ENCODE measurements at places on chromosomes 5 and 9.
A peak's percentile ranks its signal among the peaks of the same experiment; 100 is the strongest.

DNA sequence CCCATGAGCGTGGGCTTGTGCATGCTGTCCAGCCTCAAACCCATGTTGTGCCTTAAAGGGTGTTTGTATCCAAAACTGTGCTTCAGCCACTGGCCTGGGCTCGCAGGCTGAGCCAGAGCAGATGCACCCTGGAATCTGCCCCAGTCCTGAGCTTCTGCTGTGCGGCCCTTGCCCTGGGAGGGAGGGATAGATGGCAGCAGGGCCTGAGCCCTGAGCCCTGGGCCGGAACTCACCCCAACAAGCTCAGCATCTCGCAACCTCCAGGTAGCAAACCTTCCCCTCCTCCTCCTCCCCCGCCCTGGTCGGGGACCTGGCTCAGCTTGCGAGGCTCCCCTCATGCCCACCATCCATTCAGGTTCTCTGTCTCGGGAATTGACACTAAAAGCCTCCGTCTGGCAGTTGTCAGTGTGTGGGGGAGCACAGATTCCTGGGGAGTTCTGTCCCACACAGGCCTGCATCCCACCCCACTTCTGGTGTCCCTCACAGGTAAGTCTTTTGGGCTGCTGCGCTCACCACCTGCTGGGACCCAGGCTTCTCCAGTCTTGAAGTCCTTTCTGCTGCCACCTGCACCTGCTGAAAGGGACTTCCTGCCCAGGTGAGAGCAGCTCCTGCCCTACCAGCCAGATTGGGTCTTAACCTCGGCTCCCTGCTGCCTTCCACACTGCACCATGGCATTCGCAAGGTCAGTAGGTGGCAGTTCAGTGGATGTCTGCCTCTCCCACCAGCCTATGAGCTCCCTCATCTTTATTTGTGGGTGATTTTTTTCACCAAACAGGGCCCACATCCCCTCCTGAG is 55.2 kb upstream of the OLFM1 start:
- DNase-seq = no peak

GRCh38 chr9:135273008-135273407 is 185.5 kb downstream of the OLFM1 start:
- no peak for DNase-seq

DNA sequence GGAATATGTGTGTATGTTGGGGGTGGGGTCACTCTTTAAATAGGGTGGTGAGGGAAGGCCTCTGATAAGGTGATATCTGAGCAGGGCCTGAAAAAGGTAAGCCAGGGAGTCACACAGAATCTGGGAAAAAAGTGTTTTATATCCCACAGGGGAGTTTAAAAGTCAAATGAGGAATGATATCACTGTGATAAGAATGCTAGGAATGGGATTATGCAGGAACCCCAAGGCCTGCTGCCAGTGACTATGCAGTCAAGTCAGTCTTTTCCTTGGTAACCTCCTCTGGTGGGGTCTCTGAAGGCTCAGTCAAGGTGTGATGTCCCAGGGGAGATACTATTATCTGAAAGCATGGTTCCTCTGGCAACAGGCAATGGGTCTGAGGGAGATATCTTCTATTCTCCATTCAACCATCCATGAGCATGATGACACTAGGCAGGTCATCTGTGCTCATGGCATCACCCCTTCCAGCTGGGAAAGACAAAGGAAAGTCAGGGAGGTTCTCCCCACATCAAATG is 53.5 kb downstream of the GRIA1 start:
- DNase-seq = no peak

DNA sequence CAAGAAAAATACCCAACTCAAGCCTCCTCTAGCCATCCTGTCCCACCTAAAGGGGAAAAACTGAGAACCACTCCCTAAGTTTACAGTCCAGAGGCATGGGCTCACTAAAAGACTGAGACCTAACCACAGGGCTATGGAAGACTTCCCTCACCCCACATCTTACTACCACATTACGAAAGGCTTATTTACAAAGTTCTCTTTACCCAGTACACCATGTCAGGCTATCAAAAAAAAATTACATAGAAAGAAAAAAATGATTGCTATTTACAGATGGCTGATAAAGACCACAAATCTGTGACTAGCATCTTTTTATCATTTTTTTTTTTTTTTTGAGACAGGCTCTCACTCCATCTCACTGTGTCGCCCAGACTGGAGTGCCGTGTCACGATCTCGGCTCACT is 69.7 kb upstream of the TNPO1 start:
- DNase-seq = no peak

DNA sequence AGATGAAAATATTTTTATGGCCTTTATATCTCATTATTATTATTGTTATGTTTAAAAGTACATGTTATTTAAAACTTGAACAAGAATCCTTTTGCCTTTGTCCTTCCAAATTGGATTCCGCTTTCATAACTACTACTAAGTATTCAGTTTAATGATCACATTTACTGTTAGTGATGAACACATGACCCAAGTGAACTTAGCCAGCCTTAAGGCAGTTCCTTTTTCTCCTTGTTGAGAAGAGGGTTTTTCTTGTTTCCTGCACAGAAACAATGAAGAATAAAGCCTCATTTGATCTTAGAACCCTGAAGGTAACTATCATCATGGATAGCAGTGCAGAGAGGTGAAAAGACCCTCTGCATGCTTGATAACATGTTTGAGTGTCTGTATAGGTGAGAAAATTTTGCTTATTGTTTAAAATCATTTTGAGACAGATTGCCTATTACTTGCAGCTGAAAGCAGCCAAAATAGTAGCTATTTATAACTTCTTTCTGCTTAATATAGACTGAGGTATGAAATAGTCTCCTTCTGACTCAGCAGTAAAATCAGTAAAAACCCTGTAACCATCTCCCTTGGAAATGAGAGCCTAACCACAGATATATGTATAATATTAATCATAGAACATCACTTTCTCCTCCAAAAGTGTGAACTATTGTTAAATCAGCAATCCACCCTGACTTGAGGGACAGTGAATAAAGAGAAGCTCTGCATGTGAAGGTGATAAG is 266.2 kb downstream of the SPATA31D1 start:
- DNase-seq = peak; percentile 23

- DNase-seq = no peak
Measured at GRCh38 chr5:131431794-131432193, 167.9 kb downstream of the CDC42SE2 start.

DNA sequence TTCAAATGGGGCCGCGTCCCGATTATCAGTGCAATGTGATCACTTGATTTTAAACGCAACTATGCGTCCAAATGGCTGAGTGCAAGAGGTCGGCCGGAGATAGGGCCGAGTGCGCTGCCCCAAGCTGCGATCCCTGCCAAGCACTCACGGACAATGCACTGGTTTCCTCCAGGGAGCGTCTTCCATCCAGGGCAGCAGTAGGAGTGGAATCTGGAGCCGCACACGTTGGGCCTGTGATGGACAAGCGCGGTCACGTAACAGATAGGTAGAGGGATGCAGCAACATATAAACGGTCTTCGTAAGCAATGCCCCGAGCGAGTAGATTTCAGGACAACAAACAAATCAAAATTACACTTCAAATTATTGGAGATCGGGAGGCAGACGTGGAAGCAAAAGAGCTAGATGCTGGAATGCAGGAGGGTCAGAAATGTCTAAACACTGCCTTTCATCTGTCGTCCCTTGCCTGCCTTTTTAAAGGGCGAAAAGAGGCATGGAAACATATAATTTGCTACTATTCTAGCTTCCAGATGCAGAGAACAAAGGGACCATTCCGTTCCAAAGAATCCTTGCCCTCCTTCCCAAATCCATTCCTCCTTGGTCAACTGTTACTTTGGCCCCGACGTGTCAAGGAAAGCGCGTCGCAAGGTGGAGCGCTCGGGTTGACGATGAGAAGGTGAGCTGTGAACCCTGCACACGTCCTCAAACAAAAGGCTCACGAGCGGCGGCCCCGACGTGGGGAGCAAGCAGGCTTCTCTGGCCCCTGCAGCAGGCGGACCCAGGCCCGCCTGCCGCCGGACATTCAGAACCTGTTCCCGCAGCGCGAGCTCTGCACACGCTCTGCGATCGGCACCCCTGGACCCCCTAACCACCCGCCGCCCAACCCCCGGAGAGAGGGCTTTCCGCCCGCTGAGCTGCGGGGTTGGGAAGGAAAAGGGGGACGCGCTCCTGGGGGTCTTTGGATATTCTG is 1.5 kb downstream of the FBN2 start:
- no peak for DNase-seq

- DNase-seq = no peak
Measured at GRCh38 chr9:134496413-134497282, 145.0 kb upstream of the COL5A1 start.

DNA sequence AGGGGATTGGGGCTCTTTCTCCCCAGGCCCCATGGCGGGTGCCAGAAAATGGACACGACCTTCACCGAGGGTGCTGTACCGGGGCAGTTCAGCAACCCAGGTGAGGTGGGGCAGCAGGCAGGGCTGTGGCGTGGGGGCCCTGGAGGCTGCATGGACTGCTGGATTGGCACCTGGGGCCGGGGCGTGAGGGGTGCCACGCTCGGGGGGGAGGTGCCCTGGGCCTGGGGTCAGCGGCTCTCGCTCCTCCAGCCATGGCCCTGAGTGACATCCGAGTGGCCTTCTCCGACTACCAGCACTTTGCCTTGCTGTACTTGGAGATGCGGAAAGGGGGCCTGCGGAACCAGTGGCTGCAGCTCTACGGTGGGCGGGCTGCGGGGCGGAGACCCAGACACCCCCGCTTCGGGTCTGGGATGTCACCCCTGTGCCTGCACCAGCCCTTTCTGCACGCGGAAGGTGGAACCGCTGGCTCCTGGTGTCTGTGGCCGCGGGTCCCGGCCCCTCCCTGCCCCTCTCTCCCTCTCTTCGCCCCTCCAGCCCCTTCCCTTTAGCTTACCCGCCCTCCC is 1.8 kb downstream of the LCNL1 start:
- DNase-seq = no peak

DNA sequence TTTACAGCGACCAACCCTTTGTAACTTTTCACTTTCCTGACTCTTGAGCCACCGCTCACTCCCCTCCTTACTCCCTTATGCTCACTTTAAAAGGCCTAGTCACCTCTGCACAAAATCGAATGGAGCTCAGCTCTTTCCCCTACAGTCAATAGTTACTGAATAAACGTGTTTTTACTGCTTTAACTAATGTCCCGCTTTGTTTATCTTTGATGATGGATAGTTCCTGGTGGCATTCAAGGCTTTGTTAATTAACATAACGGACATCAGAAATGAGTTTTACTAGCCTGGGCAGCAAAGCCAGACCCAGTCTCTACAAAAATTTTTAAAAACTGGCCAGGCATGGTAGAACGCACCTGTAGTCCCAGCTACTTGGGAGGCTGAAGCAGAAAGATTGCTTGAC is 5.0 kb downstream of the SERINC5 start:
- no peak for DNase-seq

GRCh38 chr9:123611226-123611625 is 255.2 kb downstream of the CRB2 start:
- no peak for DNase-seq

DNA sequence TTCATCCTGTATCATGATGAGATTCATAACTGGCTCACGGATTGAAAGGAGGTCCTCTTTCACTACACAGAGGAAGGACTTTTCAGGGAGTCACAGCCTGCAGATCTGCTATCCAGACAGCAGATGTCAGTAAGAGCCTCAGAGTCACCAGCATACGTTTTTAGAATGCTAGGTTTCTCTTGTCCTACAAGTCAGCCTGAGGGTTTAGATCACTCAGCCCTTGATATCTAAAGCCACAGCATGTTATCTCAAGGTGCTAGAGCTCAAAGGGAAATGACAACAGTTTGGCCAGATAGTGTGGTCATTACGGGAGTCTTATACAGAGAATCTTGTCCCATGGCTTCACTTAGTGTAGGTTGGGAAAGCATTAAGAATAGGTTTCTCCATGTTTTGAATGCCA is 30.9 kb upstream of the SLC46A2 start:
- DNase-seq = peak; percentile 69

DNA sequence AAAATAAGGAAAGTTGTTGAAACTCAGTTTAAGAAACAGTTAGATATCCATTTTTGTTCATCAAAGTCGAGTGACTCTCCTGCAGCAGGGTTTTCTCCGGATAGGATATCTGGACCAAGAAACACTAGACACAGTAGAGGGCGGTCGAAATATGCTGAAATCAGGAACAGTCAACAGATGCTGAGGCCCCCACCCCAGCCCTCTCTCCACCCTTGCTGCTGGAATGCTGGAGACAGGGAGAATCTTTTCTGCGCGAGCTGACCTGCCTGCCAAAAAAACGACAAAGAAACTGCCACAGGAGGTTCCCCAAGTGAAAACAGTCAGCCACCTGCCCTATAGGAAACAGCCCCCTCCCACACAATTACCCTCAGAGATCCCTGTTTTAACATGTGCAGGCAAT is 4.3 kb upstream of the IL13 start:
- no peak for DNase-seq

GRCh38 chr9:121292801-121293241 is 24.9 kb downstream of the GSN start:
- DNase-seq = no peak

DNA sequence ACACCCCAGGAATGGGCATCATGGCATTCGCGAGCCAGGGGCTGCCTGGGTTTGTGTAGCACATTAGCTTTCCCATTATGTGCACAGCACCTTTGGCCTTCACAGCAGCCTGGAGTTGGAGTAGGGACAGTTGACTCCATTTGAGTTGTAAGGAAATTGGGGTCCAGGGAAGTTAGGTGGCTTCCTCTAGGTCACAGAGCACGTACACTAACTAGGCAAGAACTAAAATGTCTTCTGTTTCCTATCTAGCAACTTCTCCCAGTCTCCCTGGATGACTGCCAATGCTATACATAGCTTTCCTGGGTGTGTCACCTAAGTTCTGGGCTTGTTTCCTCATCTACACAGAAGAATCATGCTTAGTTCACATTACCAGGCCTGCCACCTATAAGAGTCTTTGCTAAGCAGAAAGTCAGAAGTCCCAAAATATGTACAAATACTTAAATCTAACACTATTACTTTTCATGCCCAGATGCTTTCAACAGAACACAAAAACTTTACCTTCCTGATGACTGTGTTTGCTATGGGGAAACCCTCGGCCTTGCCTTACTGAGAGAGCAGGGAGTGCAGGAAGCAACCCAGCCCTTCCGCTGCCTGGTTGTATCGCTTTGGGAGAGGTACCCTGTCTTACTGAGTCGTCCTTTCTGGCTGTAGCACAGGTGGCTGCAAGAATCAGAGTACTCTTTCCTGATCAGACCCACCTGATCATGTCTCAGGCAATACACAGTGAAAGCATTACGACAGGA is 12.0 kb downstream of the MACROH2A1 start:
- peak; percentile 88 for DNase-seq

DNA sequence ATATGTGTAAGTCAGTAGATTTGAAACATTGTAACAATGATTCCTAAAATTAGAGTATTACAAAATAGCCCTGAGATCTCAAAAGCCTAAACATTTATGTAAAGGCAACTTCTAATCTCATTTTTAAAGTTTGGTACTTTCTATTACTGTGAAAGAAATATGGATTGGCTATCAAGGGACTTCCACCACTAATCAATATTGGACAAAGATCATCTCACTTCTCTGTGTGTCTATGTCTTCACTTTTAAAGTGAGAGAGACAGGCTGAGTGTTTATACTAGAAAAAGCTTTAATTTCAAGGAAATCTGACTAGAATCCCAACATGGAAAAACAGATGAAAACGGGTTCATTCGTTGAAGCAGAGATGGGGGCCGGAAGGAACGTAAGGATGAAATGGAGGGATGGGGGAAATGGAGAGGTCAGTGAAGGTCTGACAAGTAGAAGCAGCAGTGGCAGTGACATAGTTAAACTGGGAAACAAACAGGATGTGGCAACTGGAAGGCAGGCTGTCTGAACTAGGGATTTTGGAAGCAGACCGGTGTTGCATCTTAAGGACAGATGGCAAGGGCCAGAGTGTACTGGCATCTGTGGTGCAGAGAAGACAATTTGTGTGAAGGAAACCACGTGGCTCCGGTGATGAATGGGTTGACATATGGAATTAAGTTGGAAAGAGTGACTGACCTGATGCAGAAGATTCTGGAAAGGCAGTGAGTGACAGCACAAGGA is 60.8 kb downstream of the PDE4D start:
- no peak for DNase-seq

- no peak for DNase-seq
Measured at GRCh38 chr5:84634256-84634655, 249.6 kb upstream of the EDIL3 start.

Data from suppressor macrophage treated with lipopolysaccharide for 4 hours (primary cell).